ENCODE measurements at places on chromosomes 5 and 9.

DNA sequence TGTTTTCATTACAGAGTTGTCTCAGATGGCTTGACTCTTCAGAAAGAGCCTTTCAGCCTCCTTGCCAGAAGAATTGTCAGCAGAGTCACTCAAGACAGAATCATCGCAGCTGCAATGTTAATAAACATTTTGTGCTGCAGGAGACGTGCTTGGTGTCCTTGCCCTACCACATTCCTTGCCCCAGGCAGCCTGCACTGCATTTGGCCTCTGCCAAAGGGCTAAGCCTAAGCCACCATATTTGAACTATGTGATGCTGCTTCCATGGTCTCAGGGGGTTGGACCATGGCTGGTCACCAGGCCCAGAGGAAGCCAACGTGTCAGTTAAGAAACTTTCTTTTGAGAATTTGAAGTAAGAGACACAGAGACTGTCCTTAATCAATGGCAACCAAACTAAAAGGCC is 145.4 kb downstream of the ACTL7B start:
- no peak for DNase-seq

- no peak for DNase-seq
Measured at GRCh38 chr9:121160025-121160424, 41.6 kb downstream of the RAB14 start.

GRCh38 chr5:60535198-60535597 is 164.8 kb downstream of the DEPDC1B start:
- DNase-seq = no peak

- no peak for DNase-seq
Measured at GRCh38 chr9:18109675-18110074, 364.3 kb upstream of the ADAMTSL1 start.

GRCh38 chr5:155008669-155009068 is 4.9 kb upstream of the KIF4B start:
- DNase-seq = peak; percentile 19

DNA sequence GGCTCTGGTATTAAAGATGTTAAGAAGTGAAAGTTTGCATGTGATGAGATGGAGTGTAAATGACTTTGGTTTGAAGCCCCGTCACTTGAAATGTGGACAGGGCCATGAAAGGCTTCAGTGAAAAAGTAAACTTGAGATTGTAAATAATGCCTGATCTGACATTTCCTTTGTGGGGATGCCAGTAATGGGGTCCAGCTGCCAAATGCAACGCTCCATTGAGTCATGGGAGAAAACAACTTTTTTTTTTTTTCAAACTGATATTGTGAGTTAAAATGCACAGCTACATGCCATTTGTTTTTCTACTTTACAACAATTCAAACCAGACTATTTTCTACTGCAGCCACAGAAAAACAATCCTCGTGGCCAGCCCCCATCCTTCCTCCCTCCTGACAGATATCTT is 327.0 kb upstream of the TNC start:
- no peak for DNase-seq

- no peak for DNase-seq
Measured at GRCh38 chr5:41980396-41980795, 55.3 kb downstream of the FBXO4 start.

- peak; percentile 26 for DNase-seq
Measured at GRCh38 chr9:27117489-27118135, 8.6 kb downstream of the TEK start.

DNA sequence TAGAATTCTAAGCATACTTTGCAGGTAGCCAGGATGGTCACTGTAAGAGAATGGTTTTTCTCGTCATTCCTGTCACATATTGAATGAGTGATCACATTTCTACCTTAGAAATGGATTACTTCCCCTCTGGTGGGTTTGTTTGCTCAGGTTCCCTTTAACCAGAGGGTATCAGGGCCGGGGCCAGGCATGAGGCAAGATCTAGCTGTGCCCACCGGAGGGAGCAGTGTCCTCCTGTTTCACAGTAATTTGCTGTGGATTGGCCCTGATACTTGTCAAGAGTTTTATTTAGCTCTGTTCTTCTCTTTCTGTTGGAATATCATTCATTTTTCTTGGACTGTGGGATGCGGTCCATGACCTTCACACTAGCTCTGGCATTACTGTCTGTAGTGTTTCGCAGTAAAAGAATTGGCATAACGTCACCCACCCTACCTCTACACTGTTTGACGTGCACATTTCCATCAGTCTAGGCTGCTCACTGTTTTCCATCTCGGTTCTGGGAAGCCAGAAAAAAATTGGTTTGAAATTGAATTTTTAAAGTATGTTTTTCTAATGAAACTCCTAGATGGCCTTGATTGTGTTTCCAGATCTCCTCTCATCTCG is 42.4 kb upstream of the ZBED3 start:
- DNase-seq = peak; percentile 14
